ENCODE measurements at places on chromosomes 16 and 17.

- DNase-seq, result no peak
These were observed 3.5 kb upstream of the ARHGAP27 start for GRCh38 chr17:45436161-45436560.

DNA sequence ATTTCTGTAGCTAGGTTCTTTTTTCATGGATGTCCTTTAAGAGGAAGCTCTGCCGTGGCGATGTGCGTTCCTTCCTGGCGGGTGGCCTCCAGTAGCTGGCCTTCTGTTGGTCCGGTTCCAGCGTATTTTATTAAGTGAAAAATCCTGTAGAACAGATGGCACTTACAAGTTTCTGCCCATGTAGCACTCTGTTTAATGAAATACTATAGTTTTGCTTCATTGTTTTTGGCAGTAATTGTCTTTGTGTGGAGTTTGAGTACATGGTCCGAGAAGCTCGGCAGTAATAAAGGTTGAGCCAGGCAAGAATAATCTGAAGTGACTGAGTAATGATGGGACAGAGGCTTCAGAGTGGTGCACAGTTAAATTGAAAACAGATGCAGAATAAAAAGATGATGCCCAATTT lies 20.4 kb downstream of the USP10 start:
- no peak for DNase-seq

- peak; percentile 85 for DNase-seq
These were observed at the start of gene TCF25 for GRCh38 chr16:89873109-89873971. TSS of gene TCF25 (plus strand) at chr16:89873592. CDS start at chr16:89873668, 76 bp downstream.

DNA sequence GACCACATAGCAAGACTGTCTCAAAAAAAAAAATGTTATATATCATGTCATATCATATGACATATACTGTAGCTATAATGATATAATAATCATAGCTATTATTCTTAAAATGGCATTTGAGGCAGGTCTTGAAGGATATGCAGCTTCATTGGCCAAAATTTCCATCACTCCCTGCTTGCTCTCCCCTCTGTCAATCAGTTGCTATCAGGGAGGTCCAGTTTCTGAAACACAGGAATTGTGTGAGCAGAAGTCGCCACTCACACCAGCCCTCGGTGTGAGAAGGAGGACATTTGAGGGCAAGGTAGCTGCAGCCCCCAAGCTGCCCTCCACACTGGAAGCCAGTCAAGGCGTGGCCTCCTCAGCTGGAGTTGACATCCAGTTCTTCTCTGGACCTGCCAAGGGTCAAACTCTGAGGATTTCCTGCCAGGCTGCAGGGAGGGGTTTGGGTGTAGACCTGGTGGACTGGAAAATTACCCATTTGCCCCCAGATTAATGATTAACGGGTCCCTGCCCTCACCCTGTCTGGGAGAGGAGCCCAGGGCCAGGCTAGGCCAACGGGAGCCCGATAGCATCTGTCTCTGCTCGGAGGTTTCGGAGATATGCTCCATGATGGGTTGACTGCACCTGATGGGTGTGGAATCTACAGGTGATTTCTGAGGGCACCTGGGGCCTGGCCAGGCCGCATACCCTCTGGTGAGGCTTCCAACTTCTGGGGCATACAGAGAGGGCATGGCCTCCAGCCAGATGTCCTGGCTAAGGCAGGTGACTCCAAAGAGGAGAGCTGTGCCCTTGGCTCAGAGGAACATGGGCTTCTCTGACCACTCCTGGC lies 18.8 kb downstream of the WNT9B start:
- no peak for DNase-seq

DNA sequence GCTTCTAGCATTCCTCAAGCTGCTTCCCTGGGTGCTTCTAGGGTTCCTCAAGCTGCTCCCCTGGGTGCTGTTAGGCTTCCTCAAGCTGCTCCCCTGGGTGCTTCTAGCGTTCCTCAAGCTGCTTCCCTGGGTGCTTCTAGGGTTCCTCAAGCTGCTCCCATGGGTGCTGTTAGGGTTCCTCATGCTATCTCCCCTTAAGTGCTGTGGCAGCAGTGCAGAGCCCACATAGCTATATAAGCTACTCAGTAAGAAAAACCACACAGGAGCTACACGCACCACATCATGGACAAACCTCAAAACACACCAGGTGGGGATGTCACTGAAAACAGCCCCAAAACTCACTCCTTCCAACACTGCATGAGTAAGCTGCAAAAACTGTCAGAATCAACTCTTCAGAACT lies 35.2 kb downstream of the ANKRD11 start:
- no peak for DNase-seq

DNA sequence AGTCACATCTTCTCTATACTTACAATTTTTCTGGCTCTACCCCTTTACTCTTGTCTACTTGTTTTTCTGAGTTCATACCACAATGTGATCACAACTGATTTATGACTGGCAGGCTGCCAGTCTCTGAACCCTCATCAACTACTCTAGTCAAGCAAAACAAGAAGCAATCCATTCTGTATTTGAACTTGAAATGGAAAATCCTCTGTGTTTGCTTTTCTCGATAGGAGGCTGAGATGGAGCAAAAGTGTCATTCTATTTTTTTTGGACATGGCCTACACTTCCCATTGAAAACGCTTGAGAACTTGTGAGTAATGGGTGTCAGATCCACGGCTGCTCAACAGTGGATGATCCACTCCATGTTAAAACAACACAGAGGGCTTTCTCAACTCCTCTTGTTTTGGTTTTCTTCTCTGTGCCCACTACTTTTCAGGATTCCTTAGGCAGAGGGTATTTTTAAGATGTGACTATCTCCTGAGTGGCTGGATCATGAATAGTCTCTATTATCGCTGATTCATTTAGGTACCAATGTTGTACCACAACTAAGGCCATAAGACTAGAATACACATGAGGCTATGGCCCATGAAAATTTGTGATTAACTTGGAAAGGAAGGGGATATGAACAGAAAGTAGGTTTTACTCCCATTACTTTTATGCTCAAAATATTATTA lies 11.7 kb downstream of the TMEM100 start:
- no peak for DNase-seq

DNA sequence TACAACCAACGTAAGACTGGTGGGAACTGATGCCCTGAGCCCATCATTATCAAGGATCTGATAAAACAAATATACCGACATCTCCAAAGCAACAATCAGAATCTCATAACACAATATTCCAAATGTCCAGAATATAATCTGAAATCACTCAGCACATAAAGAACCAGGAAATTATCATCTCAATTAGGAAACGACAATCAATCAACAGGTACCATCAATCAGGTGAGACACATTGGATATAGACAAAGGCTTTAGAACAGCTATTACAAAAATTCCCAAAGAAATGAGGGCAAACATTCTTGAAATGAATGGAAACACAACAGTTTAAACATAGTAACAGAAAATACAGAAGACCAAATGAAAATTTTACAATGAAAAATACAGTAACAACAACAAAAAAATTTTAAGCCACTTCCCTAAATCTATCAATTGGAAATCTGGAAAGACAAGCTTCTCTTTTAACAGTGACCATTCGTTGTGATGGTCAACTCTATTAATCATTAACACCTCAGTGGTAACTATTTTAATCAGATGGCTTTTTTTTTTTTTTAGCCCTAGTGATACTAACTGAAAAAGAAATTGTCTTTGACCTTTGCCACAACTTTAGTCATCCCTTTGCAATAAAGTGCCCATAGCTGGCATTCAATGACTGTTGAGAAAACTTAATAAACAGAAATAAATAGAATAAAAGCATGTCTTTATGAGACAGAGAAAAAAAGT lies 70.4 kb downstream of the USP32 start:
- DNase-seq, result no peak

- DNase-seq, result no peak
These were observed 17.2 kb upstream of the FOXF1 start for GRCh38 chr16:86492961-86493629.

DNA sequence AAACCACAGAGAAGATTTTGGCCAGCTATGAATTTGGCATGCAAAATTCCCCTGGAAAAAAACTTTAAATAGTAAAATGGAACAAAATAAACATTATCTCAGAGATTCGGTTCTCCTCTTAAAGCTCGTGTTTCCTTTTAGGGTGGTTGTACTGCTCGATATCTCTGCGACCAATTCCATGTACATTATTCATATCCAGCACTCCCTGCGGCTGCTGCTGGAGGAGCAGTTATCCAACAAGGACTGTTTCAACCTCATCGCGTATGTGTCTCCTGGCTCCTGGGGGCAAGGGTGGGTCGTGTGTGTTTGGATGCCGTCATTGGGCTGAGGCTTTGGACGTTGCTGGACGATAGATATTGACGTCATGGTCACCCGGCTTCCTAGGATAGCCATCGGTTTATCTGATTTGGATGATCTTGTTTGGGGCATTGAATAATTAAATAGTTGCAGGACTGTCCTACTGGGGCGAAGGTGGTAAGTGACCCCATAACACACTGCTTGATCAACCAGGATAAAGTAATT lies 33.8 kb downstream of the VWA3A start:
- no peak for DNase-seq

GRCh38 chr16:71708696-71709095 lies 15.8 kb downstream of the PHLPP2 start:
- DNase-seq, result no peak

DNA sequence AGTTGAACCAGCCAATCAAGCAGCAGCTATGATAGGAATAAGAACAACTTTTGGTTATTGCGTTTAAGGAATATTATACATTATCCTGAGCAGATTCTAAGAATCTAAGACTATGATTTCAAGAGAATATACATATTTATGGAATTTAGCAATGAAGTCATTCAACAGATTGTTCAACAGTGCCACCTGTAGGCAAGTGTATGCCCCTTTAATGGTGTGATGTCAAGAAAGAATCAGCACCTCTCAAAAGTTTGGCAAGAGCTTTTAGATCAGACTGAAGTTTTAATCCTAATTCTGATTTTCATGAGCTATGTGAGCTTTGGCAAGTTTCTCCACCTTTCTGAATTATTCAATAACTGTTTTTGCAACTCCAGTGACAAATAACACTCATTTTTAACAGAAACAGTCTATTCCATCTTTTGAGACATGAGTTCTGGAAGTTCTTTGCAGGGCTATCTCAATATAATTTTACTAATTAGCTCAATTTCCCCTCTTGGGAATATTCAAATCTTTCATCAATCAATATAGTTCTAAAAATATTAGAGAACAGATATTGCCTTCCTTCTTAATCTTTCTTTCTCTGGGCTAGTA lies 474.3 kb upstream of the TOM1L1 start:
- no peak for DNase-seq

DNA sequence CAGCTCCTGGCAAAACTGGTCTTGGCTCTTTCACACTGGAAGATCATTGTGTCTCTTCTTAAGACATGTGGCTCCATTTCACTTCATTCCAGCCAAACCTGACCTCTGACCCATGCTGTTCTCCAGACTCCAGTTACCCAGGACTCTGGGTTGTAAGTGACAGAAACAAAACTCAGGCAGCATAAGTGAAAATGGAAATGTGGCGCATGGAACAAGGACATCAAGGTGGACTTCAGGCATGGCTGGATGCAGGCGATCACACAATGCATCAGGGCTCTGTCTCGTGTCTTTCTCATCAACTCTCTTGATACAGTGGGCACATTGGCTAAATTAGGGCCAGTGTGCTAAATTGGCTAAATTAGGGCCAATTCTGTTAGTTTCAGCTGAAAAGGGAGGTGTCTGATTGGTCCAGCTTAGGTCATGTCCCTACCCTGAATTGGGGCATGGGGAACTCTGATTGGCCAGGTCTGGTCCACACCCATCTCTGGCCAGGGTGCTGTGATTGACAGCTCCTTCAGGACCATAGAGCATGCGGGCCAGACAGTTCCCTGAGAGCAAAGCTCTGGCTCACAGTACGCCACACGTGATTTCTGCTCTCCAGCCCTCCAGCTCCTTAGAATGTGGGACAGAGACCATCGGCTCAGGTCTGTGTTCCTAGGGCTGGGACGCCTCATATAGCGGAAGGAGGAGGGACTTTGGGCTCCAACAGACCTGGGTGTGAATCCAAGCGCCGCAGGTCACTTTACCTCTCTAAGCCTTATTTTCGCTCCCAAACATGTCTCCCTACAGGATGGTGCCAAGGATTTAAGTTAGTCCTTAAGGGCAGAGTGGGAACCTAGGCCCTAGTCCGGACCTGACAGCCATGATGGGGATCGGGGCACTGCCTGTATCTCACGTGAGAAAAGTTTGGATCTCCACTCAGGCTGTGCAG lies 17.5 kb downstream of the SOCS1 start:
- no peak for DNase-seq

GRCh38 chr16:56278196-56278855 lies 87.0 kb downstream of the GNAO1 start:
- no peak for DNase-seq

- DNase-seq, result peak; percentile 77
These were observed 18.7 kb upstream of the ZNF689 start for GRCh38 chr16:30628628-30629540.

GRCh38 chr17:70110443-70110880 lies 35.4 kb downstream of the KCNJ16 start:
- DNase-seq, result peak; percentile 3

GRCh38 chr17:28141773-28142172 lies 99.3 kb downstream of the NLK start:
- DNase-seq, result no peak

DNA sequence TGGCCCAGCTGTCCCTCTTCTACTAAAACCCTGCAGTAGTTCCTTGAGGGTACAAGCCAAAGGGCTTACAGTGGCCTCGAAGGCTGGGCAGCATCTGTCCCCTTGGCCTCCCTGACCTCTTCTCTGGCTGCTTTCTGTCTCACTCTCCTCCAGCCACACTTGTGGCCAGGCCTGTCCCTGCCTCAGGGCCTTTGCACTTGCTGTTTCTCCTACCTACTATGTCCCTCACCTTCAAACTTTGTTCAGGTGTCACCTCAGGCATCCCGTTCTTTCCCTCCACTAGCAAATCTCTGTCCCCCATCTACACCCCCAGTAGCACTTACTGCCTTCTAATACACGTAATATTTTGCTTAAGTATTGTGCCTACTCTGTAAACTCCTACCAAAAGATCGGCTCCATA lies 6.0 kb downstream of the ABCC1 start:
- DNase-seq, result no peak

DNA sequence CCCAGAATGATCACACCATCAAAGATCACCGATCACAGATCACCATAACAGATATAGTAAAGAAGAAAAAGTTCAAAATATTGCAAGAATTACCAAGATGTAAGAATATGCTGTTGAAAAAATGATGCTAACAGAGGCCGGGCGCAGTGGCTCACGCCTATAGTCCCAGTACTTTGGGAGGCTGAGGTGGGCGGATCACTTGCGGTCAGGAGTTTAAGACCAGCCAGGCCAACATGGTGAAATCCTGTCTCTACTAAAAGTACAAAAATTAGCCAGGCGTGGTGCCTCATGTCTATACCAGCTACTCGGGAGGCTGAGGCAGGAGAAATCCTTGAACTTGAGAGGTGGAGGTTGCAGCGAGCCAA lies 53.2 kb downstream of the CPPED1 start:
- no peak for DNase-seq

Data from fibroblast of villous mesenchyme (primary cell).